ENCODE measurements at places on chromosomes 12 and 14.

DNA sequence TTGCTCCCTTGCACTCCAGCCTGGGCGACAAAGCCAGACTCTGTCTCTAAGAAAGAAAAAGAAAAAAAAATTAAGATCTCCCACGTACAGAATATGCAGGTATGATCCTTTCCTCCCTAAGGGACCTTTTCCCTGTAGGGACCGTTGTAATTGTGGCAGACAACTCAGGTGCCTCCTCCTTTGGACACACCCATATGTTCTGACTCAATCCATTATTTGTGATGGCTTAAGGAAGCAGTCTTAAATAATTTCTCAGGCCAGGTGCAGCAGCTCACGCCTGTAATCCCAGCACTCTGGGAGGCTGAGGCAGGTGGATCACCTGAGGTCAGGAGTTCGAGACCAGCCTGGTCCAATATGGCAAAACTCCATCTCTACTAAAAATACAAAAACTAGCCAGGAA lies 53.1 kb downstream of the TMCC3 start:
- no peak for DNase-seq

DNA sequence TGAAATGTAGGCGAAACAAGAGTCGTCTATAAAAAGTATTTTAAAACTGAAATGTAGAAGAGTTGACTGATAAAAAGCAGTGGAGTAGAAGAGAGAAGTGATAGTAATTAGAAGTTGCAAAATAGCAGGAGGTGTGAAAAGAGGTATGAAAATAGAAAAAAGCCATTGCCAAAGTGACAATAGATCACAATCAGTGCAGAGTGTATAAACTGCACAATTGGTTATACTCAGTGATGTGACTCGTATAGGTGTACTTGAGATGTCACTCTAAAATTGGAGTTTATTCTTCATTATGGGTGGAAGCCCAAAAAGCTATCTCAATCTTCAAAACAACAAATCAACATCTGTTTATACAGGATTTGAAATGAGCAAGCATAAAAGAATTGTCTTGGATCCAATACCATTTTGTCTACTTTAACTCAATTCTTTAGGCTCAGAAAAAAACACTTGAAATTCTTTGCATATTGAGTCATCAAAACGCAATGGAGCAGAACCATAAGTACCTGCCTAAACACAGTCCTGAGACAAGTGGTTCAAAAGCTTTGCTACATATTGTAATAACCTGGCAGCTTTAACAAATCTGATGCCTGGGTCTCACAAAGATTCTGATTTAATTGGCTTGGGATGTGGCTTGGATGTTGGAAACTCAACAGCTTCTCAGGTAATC lies 8.8 kb downstream of the IKBIP start:
- no peak for DNase-seq

- DNase-seq: no peak
These were observed 30.4 kb downstream of the POLR3B start for GRCh38 chr12:106387848-106388377.

GRCh38 chr14:103126873-103127304 lies 3.6 kb downstream of the TNFAIP2 start:
- no peak for DNase-seq
